ENCODE measurements at places on chromosomes 12 and 14. TPM values are rescaled to one million over a fixed set of nuclear protein-coding genes. Genes with fewer than 3 reads are reported as not detected.

GRCh38 chr14:37170993-37171392, 1.4 kb downstream of the SLC25A21 start:
- no peaks in the 10 kb centered on the region for H3K27me3 ChIP-seq
- no peaks in the 10 kb centered on the region for H3K4me1 ChIP-seq
- H3K27ac ChIP-seq: no peak overlapping the region
- no peak overlapping the region for H3K4me3 ChIP-seq

The PPP4R4 gene
- total RNA-seq: 1.1 TPM

DNA sequence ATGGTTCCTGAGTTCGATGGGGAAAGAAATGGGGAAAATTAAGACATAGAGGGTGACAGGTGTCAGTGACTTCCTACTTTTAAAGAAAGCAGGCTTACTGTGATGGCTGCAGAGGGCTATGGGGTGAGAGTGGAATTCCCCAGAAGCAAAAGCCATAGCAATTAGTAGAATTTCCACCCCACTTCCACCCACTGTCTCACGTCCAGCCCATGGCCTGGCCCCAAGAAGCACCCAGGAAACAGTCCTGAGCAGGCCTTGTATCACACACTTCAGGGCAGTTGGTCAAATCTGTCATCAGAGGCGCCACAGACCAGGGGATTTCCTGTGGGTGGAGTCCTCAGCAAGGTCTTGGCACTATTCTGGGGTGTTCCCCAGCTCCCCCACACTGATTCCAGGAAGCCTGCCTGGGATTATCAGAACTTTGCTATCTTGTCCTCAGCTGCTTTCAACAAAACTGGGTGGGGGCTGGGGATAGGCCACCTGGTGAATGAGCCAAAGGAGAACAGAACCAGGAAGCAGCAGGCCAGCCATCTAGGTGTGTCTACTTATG, 120.1 kb upstream of the CCND2 start:
- peaks cover 2% of the 10 kb centered on the region for H3K27me3 ChIP-seq
- H3K4me3 ChIP-seq: no peak overlapping the region
- H3K4me1 ChIP-seq: no peaks in the 10 kb centered on the region
- no peaks in the 10 kb centered on the region for H3K36me3 ChIP-seq
- H3K27ac ChIP-seq: no peak overlapping the region
- no peak for DNase-seq

- DNase-seq: no peak
- no peaks in the 10 kb centered on the region for H3K36me3 ChIP-seq
- no peak overlapping the region for H3K27ac ChIP-seq
- H3K4me3 ChIP-seq: no peak overlapping the region
These were observed 4.2 kb upstream of the TEP1 start for GRCh38 chr14:20417250-20418186.

GRCh38 chr14:63200035-63200740, 4.1 kb upstream of the RHOJ start:
- no peak overlapping the region for H3K4me3 ChIP-seq
- no peaks in the 10 kb centered on the region for H3K36me3 ChIP-seq
- H3K4me1 ChIP-seq: no peaks in the 10 kb centered on the region

The SLCO1B1 gene
- not detected for total RNA-seq

The RD3L gene
- not detected for total RNA-seq

GRCh38 chr12:84455598-84455997, 457.0 kb downstream of the SLC6A15 start:
- DNase-seq: no peak
- no peaks in the 10 kb centered on the region for H3K36me3 ChIP-seq
- H3K4me1 ChIP-seq: no peaks in the 10 kb centered on the region
- H3K27me3 ChIP-seq: no peaks in the 10 kb centered on the region
- H3K4me3 ChIP-seq: no peak overlapping the region

The SERPINA4 gene
- 0.10 TPM for total RNA-seq

The PPFIBP1 gene
- total RNA-seq: 88.6 TPM

DNA sequence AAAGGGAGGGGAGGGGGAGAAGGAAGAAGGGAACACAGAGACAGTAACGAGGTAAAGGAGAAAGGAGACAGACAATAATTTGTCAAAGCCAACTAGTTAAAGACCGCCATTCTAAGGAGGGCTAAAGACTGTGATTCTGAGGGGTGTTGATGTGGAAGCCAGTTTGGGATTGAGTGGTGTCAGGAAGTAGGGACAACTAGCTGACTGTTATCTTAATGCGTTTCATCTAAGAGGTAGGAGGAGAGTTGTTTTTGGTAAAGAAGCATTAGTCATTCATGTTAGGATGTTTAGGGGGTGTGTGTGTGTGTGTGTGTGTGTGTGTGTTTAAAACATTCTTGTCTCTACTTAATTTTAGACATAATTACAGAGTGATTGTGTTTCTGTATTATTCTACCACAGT, 95.0 kb downstream of the INSM2 start:
- H3K4me1 ChIP-seq: no peaks in the 10 kb centered on the region
- no peak overlapping the region for H3K27ac ChIP-seq
- H3K4me3 ChIP-seq: no peak overlapping the region

GRCh38 chr14:52077256-52077979, 8.6 kb upstream of the NID2 start:
- no peaks in the 10 kb centered on the region for H3K36me3 ChIP-seq
- H3K27me3 ChIP-seq: peaks cover 4% of the 10 kb centered on the region
- no peak overlapping the region for H3K27ac ChIP-seq
- H3K4me3 ChIP-seq: no peak overlapping the region
- no peaks in the 10 kb centered on the region for H3K4me1 ChIP-seq
- no peak for DNase-seq

- no peak overlapping the region for H3K27ac ChIP-seq
- no peaks in the 10 kb centered on the region for H3K27me3 ChIP-seq
- no peak overlapping the region for H3K4me3 ChIP-seq
- DNase-seq: no peak
These were observed 72.9 kb downstream of the PRKAB1 start for GRCh38 chr12:119740830-119741229.

GRCh38 chr12:1806301-1807086, 13.9 kb upstream of the LRTM2 start:
- no peaks in the 10 kb centered on the region for H3K4me1 ChIP-seq
- no peak for DNase-seq
- H3K4me3 ChIP-seq: no peak overlapping the region
- no peaks in the 10 kb centered on the region for H3K36me3 ChIP-seq

Data from Panc1 (cell line).